ENCODE measurements at places on chromosomes 16 and 17.

- DNase-seq = no peak
Measured at GRCh38 chr17:77535892-77536291, 395.1 kb downstream of the SEC14L1 start.

GRCh38 chr17:40150276-40150675, 9.9 kb downstream of the CASC3 start:
- DNase-seq = no peak

DNA sequence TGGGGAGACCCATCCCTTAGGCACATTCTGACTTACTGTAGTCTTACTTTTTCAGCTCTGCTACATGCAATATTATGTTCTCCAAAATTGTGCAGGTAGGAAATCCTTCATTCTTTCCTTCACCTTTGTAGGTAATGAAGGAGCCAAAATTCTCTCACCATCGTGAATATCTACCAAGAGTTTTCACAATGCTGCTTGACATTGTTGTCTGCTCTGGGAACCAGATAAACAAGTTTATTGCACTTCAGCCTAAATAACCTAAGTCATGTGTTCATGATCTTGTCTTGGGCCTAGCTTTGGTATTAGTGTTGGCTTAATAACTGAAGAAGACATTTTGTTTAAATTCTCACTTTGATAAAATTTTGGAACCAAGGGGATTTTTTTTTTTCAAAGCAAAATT, 110.8 kb upstream of the ELAC2 start:
- no peak for DNase-seq

GRCh38 chr16:77246150-77246549, 46.9 kb downstream of the SYCE1L start:
- no peak for DNase-seq

DNA sequence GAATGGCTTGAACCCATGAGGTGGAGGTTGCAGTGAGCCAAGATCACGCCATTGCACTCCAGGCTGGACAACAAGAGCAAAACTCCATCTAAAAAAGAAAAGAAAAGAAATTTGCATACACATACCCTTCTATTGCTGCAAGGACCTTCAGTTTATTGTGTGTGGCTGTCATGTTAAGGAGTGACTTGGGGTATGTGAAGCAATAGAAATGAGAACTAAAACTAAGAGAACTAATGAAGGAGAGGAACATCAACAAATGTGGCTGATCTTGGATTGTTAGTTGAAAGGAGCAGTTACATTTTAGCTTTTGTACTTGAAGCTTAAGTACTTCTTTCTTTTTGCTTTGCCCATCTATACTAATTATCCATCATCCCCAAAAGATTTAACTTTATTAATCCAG, 12.7 kb upstream of the NSRP1 start:
- DNase-seq = no peak

- no peak for DNase-seq
Measured at GRCh38 chr16:82641336-82641984, 14.7 kb downstream of the CDH13 start.

DNA sequence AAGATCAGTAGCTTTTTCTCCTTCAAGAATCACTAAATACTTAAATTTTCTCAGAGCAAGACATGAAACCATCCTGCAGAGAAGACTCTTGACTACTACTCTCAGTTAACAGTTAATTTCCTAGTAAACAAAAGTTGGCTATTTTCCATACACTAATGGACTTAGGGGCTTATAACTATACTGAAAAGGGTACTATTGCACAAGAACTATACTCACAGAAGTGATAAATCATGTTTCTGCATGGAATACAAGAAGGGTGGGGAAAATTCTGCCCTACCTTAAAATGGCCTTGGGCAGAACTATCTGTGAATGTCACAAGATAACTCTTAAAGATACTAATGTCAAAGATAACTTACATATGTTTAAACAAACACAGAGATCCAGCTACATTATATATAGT, 12.5 kb downstream of the ZNF652 start:
- DNase-seq = no peak

GRCh38 chr17:58089111-58089510, 5.9 kb downstream of the DYNLL2 start:
- DNase-seq = no peak

DNA sequence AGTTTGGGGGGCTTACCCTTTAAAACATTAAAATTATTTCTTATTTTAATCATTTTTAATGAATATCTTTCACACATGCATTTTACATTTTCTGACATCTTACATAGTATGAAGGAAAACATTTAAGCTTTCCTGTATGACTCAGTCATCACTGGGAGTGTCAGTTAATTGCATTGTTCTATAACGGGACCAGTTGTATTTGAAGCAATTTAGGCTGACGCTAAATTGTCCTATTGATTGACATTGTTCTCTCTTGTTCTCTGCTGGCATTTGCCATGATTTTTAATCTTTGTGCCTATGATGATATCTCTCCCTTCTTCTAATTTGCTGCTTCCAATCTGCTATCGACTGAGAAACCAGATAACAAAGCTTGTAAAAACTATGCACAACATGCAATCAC, 190.5 kb upstream of the PIRT start:
- DNase-seq = no peak

- no peak for DNase-seq
Measured at GRCh38 chr17:82217120-82217529, 4.5 kb upstream of the CCDC57 start.

- DNase-seq = no peak
Measured at GRCh38 chr16:12728469-12728868, 75.2 kb downstream of the CPPED1 start.

DNA sequence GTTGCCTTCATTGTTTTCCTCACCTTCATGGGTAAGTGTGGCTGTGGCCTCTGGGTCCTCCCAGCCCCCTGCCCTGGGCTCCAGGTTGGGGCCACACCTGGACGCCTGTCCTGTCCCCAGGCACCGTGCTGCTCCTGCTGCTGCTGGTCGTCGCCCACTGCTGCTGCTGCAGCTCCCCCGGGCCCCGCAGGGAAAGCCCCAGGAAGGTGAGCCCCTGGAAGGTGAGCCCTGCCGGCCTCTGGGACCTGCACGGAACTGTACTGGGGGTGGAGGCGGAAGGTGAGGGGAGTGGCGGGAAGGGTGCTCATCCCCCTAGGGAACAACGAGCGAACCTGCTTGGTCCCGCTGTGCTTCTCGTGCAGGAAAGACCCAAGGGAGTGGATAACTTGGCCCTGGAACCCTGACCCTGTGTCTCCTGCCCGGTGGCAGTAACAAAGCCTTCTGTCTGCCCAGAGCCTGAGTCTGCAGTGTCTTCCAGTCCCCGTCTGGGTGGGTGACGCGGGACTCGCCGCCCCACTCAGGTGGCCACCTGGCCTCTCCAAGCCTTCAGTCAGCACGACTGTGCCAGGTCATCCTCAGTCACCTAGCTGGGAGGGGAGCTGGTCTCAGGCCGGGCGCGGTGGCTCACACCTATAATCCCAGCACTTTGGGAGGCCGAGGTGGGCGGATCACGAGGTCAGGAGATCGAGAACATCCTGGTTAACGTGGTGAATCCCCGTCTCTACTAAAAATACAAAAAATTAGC, 831 bp downstream of the SMIM22 start:
- DNase-seq = no peak

GRCh38 chr16:3158026-3158509, 23.2 kb downstream of the ZNF213 start:
- no peak for DNase-seq

GRCh38 chr17:48051706-48052486, 3.7 kb downstream of the NFE2L1 start:
- DNase-seq = peak; percentile 80

- DNase-seq = no peak
Measured at GRCh38 chr16:61382435-61382834, 653.8 kb downstream of the CDH8 start.

DNA sequence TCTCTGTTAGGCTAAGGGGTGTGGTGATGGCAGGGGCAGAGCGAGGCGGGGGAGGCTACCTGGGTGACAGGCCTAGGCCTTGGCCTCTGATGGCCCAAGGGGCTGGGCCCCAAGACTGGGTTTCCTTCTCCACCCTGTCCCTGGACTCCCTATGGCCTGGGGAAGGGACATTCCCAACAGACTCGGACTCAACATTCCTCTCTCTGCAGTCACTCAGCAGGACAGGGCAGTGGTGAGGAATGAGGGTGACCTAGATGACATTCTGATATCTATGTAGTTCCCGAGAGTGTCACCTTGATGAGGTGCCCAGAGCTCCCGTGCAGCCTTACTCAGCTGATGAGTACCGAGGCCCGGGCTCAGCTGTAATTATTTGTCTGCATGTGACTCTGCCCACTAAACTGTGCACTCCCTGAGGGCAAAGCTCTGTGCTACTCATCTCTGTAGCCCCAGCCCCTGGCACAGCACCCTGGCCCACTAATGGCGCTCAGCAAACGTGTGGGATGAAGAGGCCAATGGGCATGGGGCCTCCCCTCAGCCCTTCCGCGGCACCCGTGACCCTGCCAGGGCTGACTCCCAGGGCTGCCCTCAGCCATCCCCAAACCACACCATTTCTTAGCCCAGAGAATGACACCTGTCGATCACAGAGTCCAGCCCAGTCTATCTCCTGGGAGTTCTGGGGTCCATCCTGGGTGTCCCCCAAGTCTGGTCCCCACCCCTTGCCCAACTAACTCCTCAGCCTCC, 2.2 kb downstream of the PLCD3 start:
- no peak for DNase-seq

GRCh38 chr16:56889206-56889605, 24.2 kb downstream of the SLC12A3 start:
- no peak for DNase-seq

DNA sequence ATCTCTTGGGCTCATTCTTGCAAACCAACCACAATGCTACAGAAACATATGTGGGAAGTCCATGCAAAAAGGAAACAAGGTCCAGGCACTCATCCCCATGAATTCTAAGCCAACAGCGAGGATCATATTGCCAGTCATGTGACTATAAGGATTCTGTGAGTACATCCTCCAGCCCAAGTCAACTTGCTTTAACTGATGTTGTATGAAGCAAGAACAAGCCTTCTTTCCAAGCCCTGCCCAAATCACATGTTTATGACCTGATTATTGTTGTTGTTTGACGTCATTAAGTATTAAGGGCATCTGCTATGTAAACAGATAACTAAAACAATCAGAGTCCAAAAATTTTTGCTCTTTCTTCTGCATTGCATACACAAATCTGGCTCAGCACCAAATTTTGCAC, 78.2 kb upstream of the MON1B start:
- DNase-seq = no peak
